ENCODE measurements at places on chromosomes 3 and 15.

DNA sequence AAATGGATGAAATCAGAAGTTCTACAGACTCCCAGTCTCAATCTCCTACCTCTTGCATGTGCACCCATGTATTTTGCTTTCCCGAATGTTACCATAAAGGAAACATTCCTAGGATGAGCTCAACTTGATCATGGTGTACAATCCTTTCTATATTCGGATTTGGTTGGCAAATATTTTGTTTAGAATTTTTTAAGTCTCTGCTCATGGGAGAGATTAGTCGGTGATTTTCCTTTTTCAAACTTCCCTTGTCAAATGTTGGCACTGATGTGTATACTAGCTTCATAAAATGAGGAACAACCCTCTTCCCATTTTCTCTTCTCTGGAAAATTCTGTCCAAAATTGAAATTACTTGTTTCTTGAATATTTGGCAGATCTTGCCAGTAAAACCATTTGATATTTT lies 317.6 kb upstream of the RASGRP1 start:
- no peak for DNase-seq

- DNase-seq, result no peak
Measured at GRCh38 chr15:51846463-51847230, 17.2 kb downstream of the TMOD3 start.

DNA sequence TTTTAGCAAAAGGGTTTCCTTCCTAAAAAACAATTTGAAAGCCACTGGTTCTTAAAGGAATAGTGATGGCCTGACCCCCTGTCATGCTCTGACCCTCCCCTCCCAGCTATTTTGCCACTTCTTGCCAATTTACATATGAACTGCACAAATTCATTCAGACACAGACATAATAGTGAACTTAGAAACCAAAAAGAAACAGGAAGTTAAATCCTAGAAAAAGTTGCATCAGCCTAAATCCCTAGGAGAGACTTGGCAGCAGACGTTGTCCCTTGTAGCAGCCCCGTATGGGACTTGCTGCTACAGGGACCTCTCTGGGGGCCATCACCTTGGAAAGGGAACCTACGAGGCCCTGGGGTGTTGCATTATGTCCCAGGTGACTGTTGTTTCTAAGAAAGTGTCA lies 14.3 kb upstream of the PDE8A start:
- DNase-seq, result no peak

DNA sequence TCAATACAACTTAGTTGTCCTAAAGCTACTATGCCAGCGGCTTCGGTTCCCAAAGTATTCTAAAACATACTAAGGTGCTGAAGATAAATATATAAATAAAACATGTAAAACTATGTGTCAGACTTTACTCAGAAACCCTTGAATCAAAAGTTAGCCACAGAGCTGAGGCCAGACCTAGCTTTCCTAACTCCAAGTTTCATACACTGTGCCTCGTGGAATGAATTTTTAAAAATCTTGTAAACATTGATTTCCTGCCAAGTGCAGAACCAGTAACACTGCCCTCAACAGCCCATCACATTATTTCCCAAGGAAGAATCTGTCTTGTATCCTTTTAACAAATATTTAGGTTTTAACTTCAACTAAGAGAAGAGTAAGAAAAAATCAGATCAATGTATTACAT lies 36.4 kb downstream of the TAMM41 start:
- DNase-seq, result no peak

GRCh38 chr3:37521429-37521828 lies 340.3 kb upstream of the CTDSPL start:
- DNase-seq, result no peak

DNA sequence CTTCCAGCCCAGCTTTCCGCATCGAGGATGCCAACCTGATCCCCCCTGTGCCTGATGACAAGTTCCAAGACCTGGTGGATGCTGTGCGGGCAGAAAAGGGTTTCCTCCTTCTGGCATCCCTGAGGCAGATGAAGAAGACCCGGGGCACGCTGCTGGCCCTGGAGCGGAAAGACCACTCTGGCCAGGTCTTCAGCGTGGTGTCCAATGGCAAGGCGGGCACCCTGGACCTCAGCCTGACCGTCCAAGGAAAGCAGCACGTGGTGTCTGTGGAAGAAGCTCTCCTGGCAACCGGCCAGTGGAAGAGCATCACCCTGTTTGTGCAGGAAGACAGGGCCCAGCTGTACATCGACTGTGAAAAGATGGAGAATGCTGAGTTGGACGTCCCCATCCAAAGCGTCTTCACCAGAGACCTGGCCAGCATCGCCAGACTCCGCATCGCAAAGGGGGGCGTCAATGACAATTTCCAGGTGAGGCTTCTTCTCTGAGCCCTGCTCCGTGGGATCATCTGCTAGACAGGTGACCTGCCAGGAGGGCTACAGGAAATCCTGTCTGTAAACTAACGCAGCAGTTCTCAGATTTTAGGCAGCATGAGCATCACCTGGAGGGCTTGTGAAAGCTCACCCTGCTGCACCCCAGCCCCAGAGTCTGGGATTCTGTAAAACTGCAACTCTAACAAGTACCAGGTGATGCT lies 1.6 kb downstream of the THBS1 start:
- no peak for DNase-seq

DNA sequence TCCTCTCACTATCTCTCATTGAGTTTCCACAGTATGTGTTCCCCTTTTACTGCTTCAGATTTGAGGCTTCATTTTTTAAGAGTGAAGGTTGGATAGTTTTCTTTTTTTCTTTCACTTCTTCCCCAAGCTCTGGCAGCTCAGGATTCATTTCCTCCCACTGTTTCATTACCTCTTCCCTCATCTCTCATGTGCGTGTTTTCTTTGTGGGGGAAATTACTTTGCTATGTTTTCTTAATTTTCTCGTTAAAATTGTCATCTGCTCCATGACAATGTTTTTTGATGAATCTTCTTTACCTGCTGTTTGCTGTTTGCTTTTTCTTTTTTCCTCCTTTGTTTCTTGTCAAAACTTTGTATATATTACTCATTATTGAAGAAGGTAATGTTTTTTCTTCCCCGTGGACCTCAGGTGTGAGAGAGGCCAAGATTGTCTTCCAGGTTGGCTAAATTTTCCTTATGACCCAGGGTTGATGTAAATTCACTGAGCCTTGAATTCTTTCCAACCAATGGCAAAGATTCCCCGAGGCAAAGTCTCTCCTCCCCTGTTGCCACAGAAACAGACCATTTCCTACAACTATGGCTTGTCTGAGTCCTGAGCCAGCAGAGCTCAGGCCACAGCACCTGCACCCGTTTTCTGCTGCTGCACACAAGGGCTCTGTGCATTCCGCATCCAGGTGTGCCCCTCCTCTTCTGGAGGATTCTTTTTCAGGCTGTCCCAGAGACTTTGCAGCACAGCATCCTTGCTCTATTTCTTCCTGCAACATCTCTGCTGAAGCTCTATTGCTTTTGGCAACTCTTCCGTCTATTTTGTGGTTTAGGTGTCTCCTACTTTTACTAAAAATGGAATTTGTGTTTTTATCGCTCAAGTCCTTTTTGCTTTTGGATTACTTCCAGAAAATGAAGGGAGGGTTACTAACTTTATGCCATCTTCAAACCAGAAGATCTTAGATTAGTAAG lies 66.1 kb downstream of the NOX5 start:
- DNase-seq, result no peak

DNA sequence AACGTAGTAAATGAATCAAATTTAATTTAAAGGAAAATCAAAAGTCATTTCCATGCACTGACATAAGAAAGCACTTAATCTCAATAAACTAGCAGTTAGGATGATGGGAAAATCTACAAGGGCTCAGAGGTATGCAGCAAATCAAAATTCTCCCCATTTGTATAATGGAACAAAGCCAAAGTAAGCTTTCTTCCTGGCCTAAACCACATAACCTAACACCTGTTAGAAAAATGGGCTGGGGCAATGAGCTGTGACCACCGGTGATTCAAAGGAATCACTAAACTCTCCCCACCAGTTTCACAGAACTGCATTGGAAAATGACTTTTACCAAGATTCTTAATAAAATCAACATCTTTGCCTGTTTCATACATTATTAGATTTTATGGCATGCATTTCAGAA lies 1024.3 kb downstream of the FHIT start:
- DNase-seq, result no peak

DNA sequence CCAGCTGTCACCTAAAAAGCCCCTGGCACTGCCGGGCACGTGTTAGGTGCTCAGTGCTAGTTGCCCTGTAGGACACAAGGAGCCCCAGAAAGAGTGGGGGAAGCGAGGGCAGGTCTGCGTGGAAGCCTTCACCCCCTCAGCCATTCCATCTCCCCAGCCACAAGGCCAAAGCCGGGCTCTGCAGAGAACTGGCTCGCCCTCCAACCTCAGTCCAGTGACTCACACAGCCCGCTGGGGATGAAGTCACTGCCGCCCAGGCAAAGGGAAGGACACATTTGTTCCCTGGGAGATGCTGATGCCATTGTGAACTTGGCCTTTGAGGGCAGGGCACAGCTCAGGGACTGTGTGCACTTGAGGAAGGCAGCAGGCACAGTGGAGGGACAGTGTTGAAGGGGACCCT lies 48.1 kb downstream of the IQSEC1 start:
- no peak for DNase-seq

- DNase-seq, result no peak
Measured at GRCh38 chr15:43943511-43943910, 116.7 kb downstream of the WDR76 start.

DNA sequence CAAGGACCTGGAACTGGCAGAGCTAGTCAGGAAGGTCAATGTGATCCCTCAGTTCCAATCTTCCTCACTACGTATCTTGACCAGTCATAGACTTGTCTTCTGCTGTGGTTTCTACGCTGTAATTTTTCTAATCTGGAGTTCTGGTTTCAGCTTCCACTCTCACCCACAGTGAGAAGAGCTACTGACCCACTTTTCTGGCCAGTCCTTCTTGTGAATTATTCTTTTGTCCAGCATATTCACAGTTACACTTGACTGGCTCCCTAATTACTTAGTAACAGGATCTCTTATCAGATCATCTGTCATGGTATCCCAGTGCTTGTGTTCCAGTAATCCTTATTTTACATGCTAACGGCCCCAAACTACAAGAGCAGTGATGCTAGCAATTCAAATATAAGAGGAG lies 72.4 kb upstream of the MME start:
- no peak for DNase-seq

DNA sequence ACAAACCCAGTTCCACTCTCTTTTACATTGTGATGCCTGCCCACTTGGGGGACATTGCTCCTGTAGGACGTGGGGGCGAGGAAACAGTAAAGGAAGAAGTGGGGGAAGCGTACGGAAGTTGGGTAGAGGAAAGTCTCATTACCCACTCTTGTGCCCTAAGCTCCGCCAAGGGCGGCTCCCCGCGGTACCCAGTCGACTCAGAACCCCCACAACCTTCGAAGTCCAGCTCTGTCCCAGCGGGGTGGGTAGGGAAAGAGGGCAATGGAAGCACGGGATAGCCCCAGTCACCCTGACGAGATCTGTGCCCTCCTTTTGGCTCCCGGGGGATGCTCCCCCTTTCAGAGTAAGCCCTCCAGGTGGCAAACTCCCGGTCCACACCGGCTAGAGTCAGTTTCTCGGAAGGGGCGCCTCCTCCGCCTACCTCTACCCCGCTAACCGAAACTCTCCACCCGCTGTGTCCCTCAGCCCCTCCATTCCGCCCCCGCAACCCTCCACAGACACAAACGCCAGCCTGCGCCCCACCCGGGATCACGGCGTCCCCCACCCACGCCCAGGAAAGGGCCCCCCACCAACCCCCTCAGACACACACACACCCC lies 527 bp downstream of the CSNK1G1 start:
- no peak for DNase-seq

DNA sequence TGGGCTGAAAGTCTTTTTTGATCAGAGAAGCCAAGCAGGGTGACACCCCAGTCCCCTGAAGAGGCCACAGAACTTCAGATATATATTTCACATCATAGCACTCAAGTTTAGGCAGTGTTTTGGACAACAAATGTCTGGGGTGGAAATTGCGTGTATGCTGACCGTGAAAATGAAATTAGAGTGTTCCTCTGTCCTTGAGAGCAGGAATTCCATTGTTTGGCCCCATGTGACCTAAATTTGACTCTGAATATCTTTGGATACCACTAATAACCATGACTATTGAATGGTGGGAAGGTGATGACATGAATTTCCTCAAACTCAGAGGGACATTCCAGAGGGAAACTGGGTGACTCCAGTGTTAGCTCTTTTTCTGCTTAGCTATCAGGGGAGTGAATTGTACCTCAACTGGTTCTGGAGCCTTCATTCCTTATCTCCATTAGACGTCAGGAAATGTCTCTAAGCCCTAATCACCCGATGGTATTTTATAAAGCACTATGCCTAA lies 263.5 kb upstream of the RASGRP1 start:
- DNase-seq, result no peak

GRCh38 chr3:186004671-186005070 lies 66.9 kb upstream of the TRA2B start:
- DNase-seq, result no peak

DNA sequence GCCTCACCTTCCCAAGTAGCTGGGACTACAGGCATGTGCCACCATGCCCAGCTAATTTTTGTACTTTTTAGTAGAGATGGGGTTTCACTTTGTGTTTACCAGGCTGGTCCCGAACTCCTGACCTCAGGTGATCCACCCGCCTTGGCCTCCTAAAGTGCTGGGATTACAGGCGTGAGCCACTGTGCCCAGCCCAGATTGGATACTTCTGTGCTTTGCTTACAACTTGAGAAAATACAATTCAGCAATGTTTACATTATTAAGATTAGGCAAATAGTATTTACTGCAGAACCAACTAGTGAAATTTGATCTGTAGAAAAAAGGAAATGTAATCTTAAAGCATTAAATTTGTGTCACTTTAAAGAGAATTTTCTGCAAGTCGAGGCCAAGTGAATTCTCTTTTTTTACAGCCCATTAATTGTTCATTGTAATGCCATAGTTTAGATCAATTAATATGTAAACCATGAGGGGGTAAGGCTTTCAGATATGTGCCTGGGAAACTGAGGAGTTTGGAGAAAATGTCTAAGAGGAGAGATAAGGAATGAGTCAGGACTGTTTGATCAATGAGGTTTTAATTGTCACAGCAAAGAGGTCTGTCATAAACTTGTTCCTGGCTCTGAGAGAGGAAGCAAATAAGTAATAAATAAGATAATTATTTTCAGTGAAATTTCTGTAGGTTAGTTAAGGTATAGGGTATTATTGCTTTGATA lies 15.3 kb downstream of the PYDC2 start:
- no peak for DNase-seq

- DNase-seq, result no peak
Measured at GRCh38 chr3:24498391-24498790, 3.7 kb upstream of the THRB start.

- DNase-seq, result no peak
Measured at GRCh38 chr3:73187328-73187727, 125.9 kb downstream of the EBLN2 start.

DNA sequence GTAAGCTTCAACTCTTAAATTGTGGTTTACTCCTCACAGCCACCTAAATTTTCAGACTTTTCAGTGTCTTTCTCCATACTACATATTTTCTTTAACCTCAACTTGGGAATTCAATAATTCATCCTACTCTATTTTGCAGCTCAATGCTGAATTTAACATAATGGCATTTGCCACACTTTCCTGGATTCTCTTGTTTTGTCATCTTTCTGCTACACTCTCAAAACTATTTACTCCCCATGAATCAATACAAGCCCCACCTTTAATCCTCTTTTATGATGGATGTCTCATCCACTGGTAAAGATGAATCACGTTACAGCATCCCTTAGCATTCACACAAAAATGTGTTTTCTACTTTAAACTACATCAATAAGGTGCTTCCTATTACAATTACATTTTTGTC lies 19.6 kb upstream of the CHMP2B start:
- no peak for DNase-seq

GRCh38 chr15:86432861-86433260 lies 353.2 kb downstream of the AGBL1 start:
- DNase-seq, result no peak
